DMS79 treated with DMSO at 0.1 percent for 48 hours (cell line): ENCODE measurements at places on chromosomes 4 and X.
A peak's percentile ranks its signal among the peaks of the same experiment; 100 is the strongest.

DNA sequence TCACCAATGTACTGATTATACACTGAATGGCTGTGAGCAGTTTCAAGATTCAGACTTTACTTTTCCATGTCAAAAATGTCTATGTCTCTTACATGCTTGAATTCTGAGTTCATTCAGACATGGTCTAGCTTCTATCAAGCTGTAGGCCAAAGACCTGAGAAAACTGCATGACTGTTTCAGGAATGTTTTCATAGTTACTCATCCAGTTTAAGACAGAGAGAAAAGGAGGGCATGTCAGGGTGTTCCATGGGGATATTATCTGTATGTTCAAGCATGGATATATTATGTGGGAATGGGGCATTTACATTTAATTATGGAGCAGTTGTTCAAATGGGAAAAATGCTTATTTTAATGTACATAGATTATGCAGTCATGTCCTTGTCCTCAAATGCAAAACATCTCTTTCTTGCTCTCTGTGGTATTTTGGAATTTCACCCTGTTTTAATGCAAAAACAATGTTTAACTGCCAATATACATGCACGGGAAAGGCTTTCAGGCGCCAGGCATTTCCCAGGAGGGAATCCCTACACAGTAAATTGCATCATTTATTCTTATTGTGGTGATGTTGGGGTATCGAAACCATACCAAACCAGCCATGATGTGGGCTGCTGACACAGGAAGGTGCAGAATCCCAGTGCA is 429.1 kb upstream of the INTU start:
- DNase-seq, result no peak

GRCh38 chr4:185096032-185096653 is 46.9 kb upstream of the SLC25A4 start:
- DNase-seq, result no peak

GRCh38 chr4:164204434-164204833 is 549.5 kb upstream of the SMIM31 start:
- DNase-seq, result no peak

- no peak for DNase-seq
These were observed 94.7 kb upstream of the CXXC4 start for GRCh38 chr4:104589264-104589868.

- DNase-seq, result no peak
These were observed 130.8 kb downstream of the CPZ start for GRCh38 chr4:8723222-8723980.

DNA sequence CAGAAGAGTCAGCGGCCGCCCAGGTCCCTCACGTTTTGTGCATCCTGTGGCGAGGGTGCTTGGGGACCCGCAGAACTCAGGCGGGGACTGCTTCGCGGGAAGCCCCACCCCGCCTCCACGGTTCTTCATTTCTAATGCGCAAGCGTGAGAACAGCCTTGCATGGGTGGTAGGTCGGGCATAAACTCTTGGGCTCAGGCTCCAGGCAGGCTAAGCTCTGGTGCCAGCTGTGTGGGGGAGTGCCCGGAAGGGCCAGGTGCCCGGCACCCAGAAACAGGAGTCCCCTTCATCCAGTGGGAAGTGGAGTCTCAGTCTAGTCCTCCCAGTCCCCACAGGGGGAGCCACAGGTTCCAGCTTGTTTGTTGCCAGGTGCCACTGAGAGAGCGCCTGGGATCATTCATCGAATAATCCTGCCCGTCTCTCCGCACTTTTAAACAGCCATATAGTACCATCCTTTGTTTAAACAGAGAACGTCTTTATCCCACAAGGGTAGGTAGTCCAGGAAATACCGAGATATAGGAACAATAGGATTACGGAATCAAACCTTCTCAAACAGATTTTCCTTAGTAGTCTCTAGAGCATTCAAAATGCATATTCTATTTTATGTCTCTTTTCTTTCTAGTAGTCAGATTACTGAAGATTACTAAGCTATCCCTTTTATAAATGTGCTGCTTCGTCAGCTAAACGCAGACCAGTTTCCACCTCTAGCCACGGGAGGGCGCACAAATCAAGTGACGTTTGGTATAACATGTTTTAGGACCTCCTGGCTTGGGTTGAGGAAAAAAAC is 12.7 kb upstream of the RBBP7 start:
- DNase-seq, result peak; percentile 35

DNA sequence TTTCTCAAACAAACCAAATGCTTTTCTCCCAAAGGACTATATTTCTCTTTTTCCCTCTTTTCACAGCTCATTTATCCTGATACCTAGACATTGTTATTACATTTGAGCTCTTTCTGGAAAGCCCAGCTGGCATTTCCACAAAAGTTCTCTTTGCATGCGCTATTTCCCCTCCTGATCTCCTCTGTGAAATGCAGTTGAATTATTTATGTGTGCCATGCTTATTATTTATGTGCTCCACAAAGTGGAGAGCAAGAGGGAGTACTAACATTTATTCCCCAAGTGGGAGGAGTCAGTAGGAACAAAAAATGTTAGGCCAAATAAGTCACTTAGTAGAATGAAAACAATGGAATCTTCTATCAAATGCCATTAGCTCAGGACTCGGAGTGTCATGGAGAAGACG is 626.6 kb upstream of the IGFBP7 start:
- DNase-seq, result no peak

DNA sequence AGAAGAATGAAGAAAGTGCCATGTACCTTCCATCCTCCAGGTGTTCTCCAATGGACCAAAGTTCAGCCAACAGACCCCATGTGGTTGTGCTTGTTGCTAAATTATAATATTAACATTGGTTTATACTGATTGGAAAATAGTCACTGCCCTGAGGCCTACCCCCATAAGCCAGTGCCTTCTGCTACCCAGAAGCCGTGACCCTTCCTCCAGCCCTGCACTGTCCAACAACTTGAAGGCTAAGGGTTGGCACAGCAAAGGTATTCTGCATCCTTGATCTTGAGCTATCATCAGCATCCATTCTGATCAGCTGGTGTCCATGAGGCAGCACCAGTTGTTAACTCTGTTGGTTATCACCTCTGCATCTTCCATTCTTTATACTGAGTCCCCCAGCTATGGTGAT is 66.2 kb upstream of the BMPR1B start:
- no peak for DNase-seq

DNA sequence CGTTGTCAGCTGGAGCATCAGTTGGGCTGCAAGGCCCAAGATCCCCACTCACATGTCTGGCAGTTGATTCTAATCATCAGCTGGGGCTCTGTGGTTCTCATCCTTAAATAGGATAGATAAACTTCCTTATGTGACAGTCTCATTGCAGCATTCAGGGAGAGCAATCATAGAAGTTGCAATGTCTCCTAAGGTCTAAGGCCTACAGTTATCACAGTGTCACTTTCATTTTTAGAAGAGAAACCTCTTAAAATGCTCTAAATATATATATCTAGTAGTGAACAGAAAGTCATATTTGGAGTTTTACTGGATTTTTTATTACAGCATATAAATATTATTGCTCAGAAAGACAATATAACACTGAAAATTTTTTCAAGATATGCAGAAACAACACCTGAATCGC is 226.0 kb upstream of the PPP1R2C start:
- no peak for DNase-seq

DNA sequence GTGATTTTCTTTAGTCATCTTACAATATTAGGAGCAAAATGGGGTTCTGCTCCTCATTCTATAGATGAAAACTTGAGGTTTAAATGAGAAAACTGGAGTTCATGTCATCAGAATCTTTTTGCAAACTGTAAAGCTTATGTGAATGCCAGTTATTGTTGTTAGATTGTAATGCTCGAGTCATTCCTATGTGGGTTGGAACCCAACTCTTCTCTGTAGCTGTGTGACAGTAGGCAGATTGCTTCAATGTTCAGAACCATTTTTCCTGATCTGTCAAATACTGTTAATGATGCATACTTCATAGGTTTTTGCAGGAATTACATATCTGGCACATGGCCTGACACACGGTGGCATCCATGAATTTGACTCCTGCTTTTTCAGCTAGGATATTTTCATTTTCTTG is 178.9 kb downstream of the RAPGEF2 start:
- DNase-seq, result no peak

GRCh38 chr4:147482281-147482680 is 1.4 kb downstream of the EDNRA start:
- no peak for DNase-seq
